ENCODE measurements at places on chromosomes 4 and X.

GRCh38 chr4:181294421-181294820 is 948.8 kb upstream of the TENM3 start:
- DNase-seq = no peak

DNA sequence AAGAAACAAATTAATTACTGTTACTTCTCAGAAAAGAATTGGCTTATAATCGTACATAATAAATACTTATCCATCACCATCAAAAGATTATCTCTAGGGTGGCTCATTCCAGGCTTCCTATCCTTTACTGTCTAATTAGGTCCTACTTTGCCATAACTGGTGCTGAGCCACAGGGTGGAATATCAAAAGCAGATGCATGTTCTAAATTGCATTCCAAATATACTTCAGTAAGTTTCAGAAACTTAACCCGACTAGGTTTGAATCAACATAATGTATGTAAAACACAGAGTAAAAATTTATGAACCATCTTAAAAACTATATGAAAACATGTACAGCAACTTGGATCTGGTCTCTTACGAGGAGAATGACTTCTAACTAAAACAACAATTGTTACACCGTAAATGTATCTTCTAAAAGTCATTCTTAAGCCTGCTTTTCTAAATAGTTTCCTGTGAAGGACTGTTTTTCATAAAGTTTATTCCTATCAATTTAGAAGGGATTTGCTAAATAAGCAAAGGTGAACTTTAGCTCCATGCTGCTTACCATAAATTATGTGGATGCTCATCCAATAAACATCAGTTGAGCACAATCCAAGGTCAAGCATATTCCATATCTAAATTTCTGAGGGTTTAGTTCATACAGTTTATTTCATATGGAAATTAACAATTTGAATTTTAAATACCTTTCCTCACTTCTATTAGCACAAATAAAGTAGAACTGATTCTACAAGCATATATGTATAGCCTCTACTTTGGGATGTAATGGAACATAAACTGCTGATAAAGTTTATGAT is 13.4 kb downstream of the ZAR1 start:
- DNase-seq = no peak

- DNase-seq = no peak
These were observed 57.7 kb upstream of the ATXN3L start for GRCh38 chrX:13377550-13377934.

DNA sequence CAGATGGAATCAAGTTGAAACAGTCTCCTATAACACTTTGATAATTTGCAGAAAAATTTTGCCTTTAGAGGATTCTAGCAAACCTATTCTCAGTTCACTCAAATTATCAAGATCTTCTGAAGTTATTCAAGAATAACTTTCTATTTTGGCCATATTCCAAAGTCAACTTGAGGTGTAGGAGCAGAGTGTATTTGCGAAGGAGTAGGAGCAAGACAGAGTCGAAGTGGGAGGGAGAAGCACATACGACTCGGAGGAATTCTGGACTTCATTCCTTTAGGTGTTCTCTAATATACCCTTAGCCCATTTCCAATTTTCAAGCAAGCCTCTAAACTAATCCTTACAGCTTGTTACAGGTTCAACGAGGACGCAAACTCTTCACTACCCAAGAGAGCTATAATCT is 252.9 kb downstream of the GPM6A start:
- no peak for DNase-seq

- DNase-seq = no peak
These were observed 511.9 kb downstream of the BCOR start for GRCh38 chrX:39585808-39586207.
